CD4-positive, CD25-positive, alpha-beta regulatory T cell (primary cell): ENCODE measurements at places on chromosomes 3 and 15. TPM values are rescaled to one million over a fixed set of nuclear protein-coding genes. Genes with fewer than 3 reads are reported as not detected.

Gene RFC4
- 16.8 TPM for total RNA-seq

GRCh38 chr3:73556520-73557372 lies 68.0 kb downstream of the PDZRN3 start:
- no peak overlapping the region for H3K27ac ChIP-seq
- no peaks in the 10 kb centered on the region for H3K4me1 ChIP-seq
- no peak for DNase-seq
- no peak overlapping the region for H3K4me3 ChIP-seq
- H3K36me3 ChIP-seq = no peaks in the 10 kb centered on the region

- peaks cover 16% of the 10 kb centered on the region for H3K4me1 ChIP-seq
- no peaks in the 10 kb centered on the region for H3K36me3 ChIP-seq
- no peak for DNase-seq
- no peak overlapping the region for H3K27ac ChIP-seq
- no peak overlapping the region for H3K4me3 ChIP-seq
- peaks cover 20% of the 10 kb centered on the region for H3K27me3 ChIP-seq
These were observed 1.9 kb upstream of the CFAP92 start for GRCh38 chr3:128995737-128996136.

- H3K4me3 ChIP-seq = no peak overlapping the region
- DNase-seq = no peak
- no peaks in the 10 kb centered on the region for H3K4me1 ChIP-seq
- H3K27ac ChIP-seq = no peak overlapping the region
- H3K27me3 ChIP-seq = no peaks in the 10 kb centered on the region
These were observed 283.5 kb downstream of the CHL1 start for GRCh38 chr3:480070-480469.

DNA sequence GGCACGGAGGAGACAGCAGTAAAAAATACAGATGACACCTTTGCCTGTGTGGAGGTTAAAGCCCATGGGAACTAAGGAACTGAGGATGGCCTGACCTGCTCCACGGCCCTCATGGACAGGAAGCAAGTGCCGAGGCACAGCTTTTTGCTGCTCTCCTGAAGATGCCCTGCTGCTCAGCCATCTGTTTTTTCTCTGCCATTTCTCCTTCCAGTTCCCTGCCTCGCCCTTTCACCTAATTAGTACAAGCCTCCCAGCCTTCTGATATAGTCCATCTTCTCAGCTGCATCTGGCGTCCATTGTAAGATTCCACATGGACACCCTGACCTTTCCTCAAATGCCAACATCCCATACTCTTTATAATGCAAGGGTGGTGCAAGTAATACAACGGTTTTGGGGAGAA lies 11.8 kb upstream of the CXCR6 start:
- H3K27ac ChIP-seq = no peak overlapping the region
- H3K36me3 ChIP-seq = peaks cover 92% of the 10 kb centered on the region
- H3K27me3 ChIP-seq = no peaks in the 10 kb centered on the region
- H3K4me3 ChIP-seq = no peak overlapping the region
